ENCODE measurements at places on chromosomes 7 and 10.
A peak's percentile ranks its signal among the peaks of the same experiment; 100 is the strongest.

DNA sequence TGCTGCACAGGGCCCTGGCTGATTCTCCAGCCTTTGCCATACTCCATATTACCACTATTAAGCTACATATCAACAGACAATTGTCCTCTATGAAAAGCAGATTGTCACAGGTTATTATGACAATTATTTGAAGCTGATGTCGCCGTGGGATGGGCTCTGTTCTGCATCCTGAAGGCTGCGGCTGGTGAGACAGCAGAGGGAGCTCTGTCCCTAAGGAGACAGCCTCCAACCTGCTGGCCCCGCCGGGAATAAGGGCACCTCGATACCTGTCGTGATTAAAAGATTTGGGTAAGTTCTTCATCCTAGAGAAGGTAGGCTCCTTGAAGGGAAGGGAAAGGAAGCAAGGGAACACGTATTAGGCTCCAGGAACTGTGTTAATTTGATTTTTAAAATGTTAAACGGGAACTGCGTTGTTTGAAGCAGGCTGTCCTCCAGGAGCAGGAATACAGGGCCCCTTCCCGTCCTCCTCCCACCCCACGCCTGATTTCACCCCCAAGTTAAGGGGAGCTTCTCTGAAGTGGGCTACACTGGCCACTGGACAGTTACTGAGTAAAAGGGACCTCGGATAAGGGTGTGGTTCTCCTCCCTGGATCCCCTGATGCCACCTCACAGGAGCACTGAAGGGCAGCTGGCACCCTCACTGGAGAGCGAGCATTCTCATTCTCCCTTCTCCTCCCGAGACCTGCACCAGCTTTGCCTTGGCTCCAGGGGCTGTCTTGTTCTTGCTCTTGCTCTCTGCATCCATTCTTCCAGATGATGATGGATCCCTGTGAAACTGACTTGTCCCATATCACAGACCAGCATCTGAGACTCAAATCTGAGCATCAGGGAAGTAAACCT is 11.8 kb upstream of the TIAL1 start:
- H3K27ac ChIP-seq = no peak overlapping the region
- no peaks in the 10 kb centered on the region for H3K27me3 ChIP-seq
- peak overlapping the region; percentile 56 for H3K4me3 ChIP-seq

- no peak overlapping the region for H3K27ac ChIP-seq
- H3K4me1 ChIP-seq = no peaks in the 10 kb centered on the region
- no peaks in the 10 kb centered on the region for H3K36me3 ChIP-seq
These were observed 84.6 kb downstream of the PDGFA start for GRCh38 chr7:434891-435629.

GRCh38 chr10:49645417-49645816 is 31.6 kb downstream of the CHAT start:
- no peaks in the 10 kb centered on the region for H3K4me1 ChIP-seq
- H3K27me3 ChIP-seq = peaks cover 3% of the 10 kb centered on the region
- H3K27ac ChIP-seq = no peak overlapping the region
- H3K36me3 ChIP-seq = no peaks in the 10 kb centered on the region
- no peak for DNase-seq

DNA sequence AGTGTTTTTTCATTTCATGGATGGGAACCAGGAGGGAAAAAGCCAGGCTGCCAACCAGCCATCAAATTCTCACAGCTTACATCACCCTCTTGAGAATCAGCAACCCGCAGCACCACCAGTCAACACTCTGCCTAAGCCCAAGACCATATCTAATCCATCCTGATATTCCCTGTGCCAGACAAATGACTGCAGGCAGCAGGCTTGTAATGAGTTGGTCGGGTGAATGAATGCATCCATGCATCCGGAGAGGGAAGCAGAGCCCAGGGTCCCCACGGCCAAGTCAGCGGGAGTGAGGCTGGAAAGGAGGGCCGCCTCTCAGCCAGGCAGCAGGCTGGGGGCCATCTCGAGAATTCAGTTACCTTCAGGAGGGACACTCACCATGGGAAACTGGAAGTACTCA is 46.9 kb downstream of the SLIT1 start:
- H3K4me3 ChIP-seq = no peak overlapping the region
- DNase-seq = no peak
- no peaks in the 10 kb centered on the region for H3K27me3 ChIP-seq
- H3K36me3 ChIP-seq = no peaks in the 10 kb centered on the region
- H3K27ac ChIP-seq = no peak overlapping the region

- no peak overlapping the region for H3K4me3 ChIP-seq
- no peaks in the 10 kb centered on the region for H3K36me3 ChIP-seq
- H3K4me1 ChIP-seq = peaks cover 40% of the 10 kb centered on the region
- DNase-seq = no peak
- no peak overlapping the region for H3K27ac ChIP-seq
- H3K27me3 ChIP-seq = no peaks in the 10 kb centered on the region
These were observed 129.9 kb downstream of the CSTF2T start for GRCh38 chr10:51569467-51569866.

GRCh38 chr10:99870123-99870730 is 87.8 kb downstream of the ABCC2 start:
- H3K27ac ChIP-seq = no peak overlapping the region
- no peaks in the 10 kb centered on the region for H3K4me1 ChIP-seq
- H3K4me3 ChIP-seq = no peak overlapping the region
- H3K36me3 ChIP-seq = no peaks in the 10 kb centered on the region
- no peaks in the 10 kb centered on the region for H3K27me3 ChIP-seq
- DNase-seq = no peak

DNA sequence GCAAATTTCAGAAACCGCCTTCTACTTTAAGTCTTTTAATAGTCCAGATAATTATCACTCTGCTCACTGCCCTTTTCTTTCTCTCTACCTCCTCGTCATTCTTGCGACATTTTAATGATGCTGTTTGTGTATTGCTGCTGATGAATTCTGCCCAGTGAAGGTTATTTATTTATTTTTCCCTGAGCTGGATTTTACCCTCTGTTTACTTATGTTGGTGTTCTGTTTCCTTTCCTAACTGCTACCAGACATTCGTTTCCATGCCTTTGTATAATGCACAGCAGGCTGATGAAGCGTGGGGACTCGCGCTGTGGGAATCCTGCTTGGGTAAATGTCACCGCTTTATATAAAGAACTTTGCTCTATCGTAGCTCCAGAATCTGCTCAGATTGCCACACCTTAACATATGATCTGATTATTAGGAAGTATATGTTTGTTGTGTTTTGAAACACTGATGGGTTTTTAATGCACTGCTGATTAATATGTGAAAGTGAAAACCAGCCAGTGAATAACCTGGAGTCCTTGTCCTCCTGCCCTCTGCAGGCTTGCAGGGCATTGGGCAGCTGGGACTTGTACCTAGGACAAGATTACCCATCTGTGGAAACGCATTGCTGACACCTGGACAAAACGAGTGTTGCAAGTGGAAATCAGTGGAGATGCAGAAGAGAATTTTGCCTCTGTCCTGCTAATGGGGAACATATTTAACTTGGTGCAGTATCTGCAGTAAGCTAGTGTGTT is 291.5 kb downstream of the SDK1 start:
- H3K36me3 ChIP-seq = no peaks in the 10 kb centered on the region
- no peak overlapping the region for H3K4me3 ChIP-seq
- DNase-seq = no peak
- no peaks in the 10 kb centered on the region for H3K27me3 ChIP-seq
- H3K4me1 ChIP-seq = no peaks in the 10 kb centered on the region
